ENCODE measurements at places on chromosomes 12 and 14. TPM values are rescaled to one million over a fixed set of nuclear protein-coding genes. Genes with fewer than 3 reads are reported as not detected.

- DNase-seq, result no peak
Measured at GRCh38 chr14:23164949-23165348, 18.5 kb downstream of the SLC7A8 start.

- no peak for DNase-seq
Measured at GRCh38 chr12:62319058-62319457, 58.9 kb downstream of the USP15 start.

- DNase-seq, result no peak
Measured at GRCh38 chr14:33510063-33510481, 440.8 kb downstream of the EGLN3 start.

Gene COX6A1
- 337 TPM for polyA plus RNA-seq

Measured in renal cortex interstitium (tissue), 15 donors.